Activated CD8-positive, alpha-beta T cell treated with anti-CD3 and anti-CD28 coated beads for 36 hours (primary cell): ENCODE measurements at places on chromosomes 2 and 18.

- peaks cover 6% of the 10 kb centered on the region for H3K4me1 ChIP-seq
- no peaks in the 10 kb centered on the region for H3K27me3 ChIP-seq
- H3K27ac ChIP-seq, result no peak overlapping the region
- no peaks in the 10 kb centered on the region for H3K36me3 ChIP-seq
- no peak overlapping the region for H3K4me3 ChIP-seq
- DNase-seq, result peak; percentile 72
These were observed 37.6 kb downstream of the C18orf63 start for GRCh38 chr18:74353169-74353775.

- peak overlapping the region; percentile 75 for H3K4me3 ChIP-seq
- peaks cover 4% of the 10 kb centered on the region for H3K27me3 ChIP-seq
- H3K36me3 ChIP-seq, result peaks cover 2% of the 10 kb centered on the region
- peaks cover 77% of the 10 kb centered on the region for H3K4me1 ChIP-seq
- DNase-seq, result peak; percentile 72
These were observed 36.4 kb upstream of the SLC14A1 start for GRCh38 chr18:45687621-45688020.

DNA sequence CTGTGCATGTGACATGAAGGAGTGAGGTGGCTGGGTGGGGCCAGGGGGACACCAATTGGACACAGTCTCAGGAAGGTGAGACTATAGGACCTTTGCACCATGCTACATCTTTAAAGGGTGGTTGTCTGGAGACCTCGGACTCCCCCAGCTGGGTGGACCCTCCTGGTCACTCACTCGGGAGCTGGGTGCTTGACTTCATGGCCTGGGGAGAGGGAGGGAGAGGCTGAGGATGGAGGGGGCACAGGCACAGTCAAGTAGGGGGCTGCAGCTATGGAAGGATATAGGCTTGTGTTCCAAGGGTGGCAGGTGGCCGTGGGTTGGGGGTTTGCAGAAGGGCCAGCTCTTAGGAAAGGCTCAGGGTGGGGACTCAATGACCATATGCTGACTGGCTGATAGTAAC lies 7.1 kb upstream of the CELF4 start:
- H3K4me3 ChIP-seq, result no peak overlapping the region
- no peak for DNase-seq
- H3K36me3 ChIP-seq, result no peaks in the 10 kb centered on the region
- H3K27ac ChIP-seq, result no peak overlapping the region
- peaks cover 5% of the 10 kb centered on the region for H3K4me1 ChIP-seq
- peaks cover 31% of the 10 kb centered on the region for H3K27me3 ChIP-seq

- peaks cover 6% of the 10 kb centered on the region for H3K27me3 ChIP-seq
- no peak for DNase-seq
- no peak overlapping the region for H3K27ac ChIP-seq
- H3K4me1 ChIP-seq, result no peaks in the 10 kb centered on the region
These were observed 14.6 kb upstream of the ACMSD start for GRCh38 chr2:134823832-134824231.

DNA sequence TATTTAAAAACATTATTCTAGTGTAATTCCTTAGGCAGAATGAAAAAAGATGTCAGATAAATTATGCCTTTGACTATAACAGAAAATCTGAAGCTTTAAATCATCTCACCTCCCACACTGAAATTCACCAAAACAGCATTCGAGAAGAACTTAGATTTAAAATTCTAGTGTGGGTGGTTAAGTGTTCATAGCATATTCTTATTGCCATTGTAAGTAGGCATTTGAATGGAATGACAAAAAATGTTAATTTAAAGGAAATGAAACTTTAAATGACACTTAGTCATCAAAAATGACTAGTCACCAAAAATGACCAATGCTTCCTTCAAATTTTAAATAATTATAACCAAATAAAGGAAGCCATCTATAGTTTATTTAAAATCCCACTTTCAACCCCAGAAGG lies 7.0 kb upstream of the ZNF407 start:
- peaks cover 29% of the 10 kb centered on the region for H3K36me3 ChIP-seq
- peaks cover 6% of the 10 kb centered on the region for H3K27me3 ChIP-seq
- peaks cover 32% of the 10 kb centered on the region for H3K4me1 ChIP-seq
- no peak overlapping the region for H3K4me3 ChIP-seq
